CD8-positive, alpha-beta T cell (primary cell): ENCODE measurements at places on chromosomes 16 and 17. TPM values are rescaled to one million over a fixed set of nuclear protein-coding genes. Genes with fewer than 3 reads are reported as not detected.

Gene B3GNT9
- 1.2 TPM for total RNA-seq

- DNase-seq, result no peak
Measured at GRCh38 chr17:21388066-21388465, 11.9 kb downstream of the KCNJ12 start.

DNA sequence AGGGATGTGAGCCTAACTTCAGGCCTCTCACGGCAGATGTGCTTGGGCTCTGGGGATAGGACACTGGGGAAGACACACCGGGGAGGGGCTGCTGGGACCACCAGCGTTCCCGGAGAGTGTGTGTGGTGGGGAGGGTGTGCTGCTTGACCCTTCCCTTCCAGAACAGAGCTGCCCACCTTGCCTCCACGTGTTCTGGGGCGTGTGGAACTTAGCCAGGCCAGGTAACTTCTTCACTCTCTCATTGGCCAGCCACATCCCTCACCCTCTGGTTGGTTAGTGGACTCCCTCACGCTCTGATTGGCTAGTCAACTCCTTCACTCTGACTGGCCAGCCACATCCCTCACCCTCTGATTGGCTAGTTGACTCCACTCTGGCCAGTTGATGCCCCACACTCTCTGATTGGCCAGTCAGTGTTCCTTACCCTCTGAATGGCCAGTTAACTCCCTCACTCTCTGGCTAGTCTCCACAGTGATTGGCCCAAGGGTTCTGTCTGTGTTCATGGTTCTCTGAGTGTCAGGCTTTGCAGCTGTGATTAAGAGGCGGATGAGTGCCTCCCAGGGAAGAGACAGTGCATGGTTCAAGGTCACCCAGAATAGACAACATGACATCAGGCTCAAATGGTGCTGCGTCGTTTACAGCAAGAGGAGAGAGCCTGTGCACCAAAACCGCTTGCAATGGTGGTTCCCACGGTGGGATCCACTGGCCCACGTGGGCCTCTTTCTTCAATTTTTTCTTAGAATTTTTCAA is 10.0 kb downstream of the TMEM235 start:
- DNase-seq, result no peak

- no peak for DNase-seq
Measured at GRCh38 chr16:27839419-27839818, 224.1 kb downstream of the GSG1L start.

Gene TMEM238L
- not detected for total RNA-seq

DNA sequence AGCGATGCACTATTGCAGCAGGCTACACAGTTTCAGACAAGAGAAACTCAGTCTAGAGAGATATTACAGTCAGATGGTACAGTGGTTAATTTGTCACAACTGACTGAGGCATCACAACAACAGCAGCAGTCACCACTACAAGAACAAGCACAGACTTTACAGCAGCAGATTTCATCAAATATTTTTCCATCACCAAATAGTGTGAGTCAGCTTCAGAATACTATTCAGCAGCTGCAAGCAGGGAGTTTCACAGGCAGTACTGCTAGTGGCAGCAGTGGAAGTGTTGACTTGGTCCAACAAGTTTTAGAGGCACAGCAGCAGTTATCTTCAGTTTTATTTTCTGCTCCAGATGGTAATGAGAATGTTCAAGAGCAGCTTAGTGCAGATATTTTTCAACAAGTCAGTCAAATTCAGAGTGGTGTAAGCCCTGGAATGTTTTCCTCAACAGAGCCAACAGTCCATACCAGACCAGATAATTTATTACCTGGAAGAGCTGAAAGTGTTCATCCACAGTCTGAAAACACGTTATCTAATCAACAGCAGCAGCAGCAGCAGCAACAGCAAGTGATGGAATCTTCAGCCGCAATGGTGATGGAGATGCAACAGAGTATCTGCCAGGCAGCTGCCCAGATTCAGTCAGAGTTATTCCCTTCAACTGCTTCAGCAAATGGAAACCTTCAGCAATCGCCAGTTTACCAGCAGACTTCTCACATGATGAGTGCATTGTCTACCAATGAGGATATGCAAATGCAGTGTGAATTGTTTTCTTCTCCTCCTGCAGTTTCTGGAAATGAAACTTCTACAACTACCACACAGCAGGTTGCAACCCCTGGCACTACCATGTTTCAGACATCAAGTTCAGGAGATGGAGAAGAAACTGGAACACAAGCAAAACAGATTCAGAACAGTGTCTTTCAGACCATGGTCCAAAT is 34.1 kb downstream of the NQO1 start:
- DNase-seq, result no peak

- DNase-seq, result peak; percentile 75
Measured at GRCh38 chr17:31313982-31314781, at the start of gene EVI2B. Gene EVI2B (minus strand): TSS chr17:31314054. CDS start chr17:31305609, 8,445 bp downstream.

DNA sequence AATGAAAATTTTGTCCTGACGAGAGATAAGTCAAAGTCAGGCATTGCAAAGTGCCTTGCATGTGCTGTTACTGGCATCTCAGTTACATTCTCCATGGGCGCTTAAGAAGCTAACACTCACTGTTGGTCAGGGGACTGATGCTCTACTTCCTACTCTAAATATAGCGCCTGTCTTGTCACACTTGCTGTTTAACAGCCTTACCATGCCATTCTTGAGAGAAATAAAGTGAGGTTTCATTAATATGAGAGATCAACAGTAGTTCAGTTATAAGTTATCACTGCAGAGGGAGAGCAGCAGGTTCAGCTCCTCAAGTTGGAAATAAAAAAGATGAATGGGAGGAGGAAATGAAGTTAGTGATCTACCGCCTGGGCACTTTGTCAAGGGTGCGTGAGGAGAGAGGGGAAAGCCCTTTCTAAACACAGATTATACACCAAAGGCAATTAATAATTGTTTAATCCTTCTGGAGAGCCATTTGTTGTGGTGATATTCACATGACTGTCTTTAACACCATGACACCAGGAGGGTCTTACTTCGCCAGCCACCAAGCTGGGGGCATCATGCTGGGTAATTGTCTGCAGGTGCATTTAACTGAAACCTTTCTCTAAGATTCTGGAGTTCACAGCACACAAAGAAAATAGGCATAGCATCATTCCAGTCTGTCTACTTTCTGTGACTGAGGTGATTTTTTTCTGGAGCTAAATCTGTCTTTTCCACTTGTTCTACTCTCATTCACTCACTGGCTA is 568.7 kb upstream of the HSBP1 start:
- DNase-seq, result no peak

Gene DNAAF8
- not detected for total RNA-seq

DNA sequence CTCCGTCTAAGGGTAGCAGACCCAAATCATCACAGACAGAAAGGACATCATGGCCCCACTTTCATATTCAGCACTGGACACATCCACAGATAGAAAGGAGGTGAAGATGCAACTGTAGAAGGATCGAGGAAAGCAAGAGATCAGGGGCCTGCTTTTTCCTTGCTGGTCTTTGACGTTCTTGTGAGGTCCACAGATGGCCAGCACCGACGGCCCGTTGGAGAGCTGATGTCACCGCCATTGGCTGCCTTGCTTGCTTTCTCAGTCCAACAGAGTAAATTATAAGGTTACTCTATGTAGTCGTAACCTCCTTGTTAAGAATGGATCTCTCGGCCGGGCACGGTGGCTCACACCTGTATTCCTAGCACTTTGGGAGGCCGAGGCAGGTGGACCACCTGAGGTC is 5.1 kb upstream of the RBFOX3 start:
- no peak for DNase-seq

- DNase-seq, result no peak
Measured at GRCh38 chr16:426115-426905, 861 bp downstream of the RAB11FIP3 start.

GRCh38 chr16:8575399-8575798 is 14.9 kb downstream of the TMEM114 start:
- DNase-seq, result no peak

GRCh38 chr16:82093666-82094300 is 58.7 kb downstream of the HSD17B2 start:
- DNase-seq, result no peak

GRCh38 chr17:35618628-35619027 is 31.5 kb downstream of the AP2B1 start:
- DNase-seq, result no peak

Gene SLC2A4
- total RNA-seq, result not detected

DNA sequence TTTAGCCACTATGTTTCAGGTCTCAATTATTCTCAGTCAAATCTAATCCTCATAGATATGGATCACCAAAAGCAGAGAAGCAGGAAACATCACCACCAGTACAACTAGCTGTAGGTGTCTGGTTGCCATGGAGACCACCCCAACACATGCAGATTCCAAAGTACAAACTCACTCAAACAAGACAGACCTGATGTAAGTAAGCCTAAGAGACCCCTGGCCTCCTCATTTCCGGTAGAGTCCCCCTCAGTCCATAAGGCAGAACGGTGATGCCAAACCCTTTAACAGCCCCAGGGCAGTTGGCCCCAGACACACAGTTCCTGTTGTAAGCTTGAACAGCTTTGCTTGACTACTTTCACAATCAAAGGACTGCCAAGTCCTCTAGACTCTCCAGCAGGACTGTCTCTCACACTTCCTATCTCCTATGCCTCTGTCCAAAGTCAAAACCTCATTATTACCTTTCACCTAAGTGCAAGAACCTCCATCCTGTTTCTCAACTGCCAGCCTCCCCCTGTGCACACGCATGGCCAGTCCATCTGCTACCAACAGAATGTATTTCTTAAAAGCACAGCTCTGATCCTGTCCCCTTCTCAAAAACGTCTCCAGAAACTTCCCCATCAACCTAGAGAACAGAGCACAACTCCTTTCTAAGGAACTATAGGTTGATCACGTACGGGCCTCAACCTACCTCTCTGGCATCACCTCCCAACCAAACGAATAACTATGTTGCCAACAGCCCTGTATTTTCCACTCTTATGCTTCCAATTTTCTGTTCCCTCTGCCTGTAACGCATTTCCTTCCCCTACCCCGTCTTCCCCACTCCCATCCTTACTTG is 23.9 kb downstream of the SLC39A11 start:
- no peak for DNase-seq

DNA sequence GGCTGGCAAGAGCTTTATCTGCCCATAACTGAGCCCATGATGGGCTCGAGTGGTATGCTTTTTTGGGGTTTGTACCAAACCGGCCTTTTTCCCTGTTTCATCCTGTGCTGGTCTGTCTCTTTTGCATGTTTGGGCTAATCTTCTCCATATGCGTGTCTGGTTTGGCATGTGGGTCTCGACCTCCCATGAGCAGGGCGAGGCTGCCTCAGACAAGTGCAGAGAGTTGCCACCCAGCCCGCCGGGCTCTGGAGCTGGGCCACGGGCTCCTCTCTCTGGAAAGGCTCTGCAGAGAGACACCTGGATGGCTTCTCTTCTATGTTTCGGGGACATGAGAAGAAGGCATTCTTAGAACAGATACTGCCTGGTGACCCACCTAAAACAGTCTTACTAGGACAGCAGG is 67.8 kb upstream of the TBX2 start:
- no peak for DNase-seq

DNA sequence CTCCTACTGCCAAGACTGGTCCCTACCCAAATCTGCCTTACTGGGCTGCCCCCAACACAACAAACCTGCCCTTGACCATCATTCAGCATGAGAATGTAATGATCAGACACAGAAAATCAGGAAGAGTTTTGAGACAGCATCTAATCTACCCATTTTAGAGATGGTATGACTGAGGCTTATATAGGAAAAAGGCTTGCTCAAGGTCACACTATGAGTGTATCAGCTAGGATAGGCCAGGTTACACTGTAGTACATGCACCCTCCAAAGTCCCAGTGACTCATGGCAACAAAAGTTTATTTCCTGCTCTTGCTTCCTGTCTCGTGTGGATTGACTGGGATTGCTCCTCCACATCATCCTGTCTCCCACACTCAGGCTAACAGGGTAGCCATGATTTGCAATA is 27.9 kb downstream of the NLRC5 start:
- DNase-seq, result no peak

Gene GPR139
- not detected for total RNA-seq

DNA sequence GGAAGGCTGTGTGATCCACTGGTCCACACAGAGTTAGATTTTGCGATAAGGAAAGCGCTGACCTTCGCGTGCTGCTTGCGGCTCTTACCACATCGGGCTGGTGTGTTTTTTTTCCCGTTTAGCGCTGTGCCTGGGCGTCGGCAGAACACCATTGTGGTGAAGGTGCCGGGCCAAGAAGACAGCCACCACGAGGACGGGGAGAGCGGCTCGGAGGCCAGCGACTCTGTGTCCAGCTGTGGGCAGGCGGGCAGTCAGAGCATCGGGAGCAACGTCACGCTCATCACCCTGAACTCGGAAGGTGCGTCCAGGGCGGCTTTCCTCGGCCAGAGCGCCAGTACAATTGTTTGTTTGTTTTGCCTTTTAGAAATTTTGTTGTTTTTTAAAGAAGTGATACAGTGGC is 54.7 kb downstream of the BANP start:
- no peak for DNase-seq

Gene FZD2
- not detected for total RNA-seq

GRCh38 chr17:57484826-57485565 is 228.7 kb downstream of the MSI2 start:
- DNase-seq, result no peak

- DNase-seq, result no peak
Measured at GRCh38 chr16:55357241-55357640, 33.2 kb downstream of the IRX6 start.

DNA sequence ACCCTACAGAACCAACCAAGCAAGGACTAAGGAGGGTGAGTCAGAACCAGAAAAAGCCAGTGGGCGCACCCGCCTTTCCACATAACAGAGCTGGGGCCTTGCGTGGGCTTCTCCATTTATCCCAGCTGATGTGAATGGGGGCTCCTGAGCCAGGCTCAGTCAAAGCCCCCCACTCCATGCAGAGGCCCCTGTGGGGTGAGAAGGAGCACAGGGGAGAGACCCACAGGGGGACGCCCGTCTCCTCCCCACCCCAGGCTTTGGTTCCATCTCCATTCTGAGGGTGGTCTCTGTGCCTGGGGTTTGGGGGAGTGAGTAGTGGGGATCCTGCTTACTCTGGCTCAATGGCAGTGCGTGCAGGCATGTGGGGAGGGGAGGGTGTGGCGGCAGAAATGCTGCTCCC is 210.1 kb upstream of the TNRC6C start:
- no peak for DNase-seq

Gene KRT32
- total RNA-seq, result not detected

Gene IFI35
- total RNA-seq, result 25.6 TPM

Gene C16orf86
- total RNA-seq, result 1.6 TPM

DNA sequence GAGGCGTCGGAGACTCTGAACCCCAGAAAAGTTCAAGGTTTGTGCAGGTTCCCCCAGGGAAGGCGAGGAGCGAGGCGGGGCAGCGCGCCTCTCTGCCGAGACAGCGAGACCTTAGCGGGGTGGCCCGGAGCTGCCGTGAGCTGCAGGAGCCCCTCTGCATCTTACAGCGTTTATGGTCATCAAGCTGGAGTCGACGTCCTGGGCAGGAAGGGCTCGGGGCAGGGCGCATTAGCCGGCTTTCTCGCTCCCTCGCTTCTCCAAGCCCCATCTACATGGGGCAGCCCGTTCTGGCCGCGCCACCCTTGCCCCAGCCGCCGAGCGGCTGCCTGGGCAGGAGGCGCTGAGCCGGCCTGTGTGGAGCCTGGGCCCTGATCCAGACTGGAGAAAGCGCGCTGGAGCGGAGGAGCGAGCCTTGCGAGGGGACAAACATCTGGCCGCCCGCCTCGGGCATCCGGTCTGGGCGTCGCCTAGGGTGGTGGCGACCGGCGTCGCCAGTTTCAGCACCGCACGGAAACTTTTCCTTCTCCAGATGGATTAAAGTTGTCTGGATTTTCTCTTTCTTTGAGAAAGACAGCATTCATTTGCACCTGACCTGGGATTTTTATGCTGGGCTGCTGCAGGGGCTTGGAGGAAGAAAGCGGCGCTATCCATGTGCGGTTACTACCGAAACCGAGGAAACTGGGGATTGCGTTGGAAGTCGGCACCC is 750 bp downstream of the TMEM132E start:
- no peak for DNase-seq

Gene KRTAP1-5
- not detected for total RNA-seq

- DNase-seq, result no peak
Measured at GRCh38 chr16:14369734-14370598, 260.1 kb downstream of the PARN start.

Gene ITGA2B
- 0.28 TPM for total RNA-seq
